ENCODE measurements at places on chromosomes 7 and 10.

GRCh38 chr10:3954615-3955014 lies 169.6 kb upstream of the KLF6 start:
- DNase-seq: no peak

- no peak for DNase-seq
These were observed 89.3 kb downstream of the CHST15 start for GRCh38 chr10:124003871-124004662.

DNA sequence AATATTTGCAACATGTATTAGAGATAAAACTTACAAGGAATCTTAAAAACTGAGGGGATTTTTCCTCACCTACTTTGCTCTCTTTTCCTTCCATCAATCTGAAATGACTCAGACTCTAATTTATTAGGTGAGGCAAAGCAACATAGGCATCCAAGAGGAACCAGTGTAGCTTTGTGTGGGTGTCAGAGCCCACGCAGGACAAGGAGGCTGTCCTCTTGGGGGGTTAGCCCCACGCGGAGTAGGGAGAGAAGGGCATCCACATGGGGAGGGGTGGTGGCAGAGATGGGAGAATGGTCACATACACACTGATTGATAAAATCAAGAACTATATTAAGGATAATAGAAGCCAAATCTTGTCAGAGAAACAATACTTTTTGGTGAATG lies 33.8 kb upstream of the ARMS2 start:
- DNase-seq: no peak

GRCh38 chr7:97771576-97771975 lies 39.7 kb downstream of the TAC1 start:
- no peak for DNase-seq

DNA sequence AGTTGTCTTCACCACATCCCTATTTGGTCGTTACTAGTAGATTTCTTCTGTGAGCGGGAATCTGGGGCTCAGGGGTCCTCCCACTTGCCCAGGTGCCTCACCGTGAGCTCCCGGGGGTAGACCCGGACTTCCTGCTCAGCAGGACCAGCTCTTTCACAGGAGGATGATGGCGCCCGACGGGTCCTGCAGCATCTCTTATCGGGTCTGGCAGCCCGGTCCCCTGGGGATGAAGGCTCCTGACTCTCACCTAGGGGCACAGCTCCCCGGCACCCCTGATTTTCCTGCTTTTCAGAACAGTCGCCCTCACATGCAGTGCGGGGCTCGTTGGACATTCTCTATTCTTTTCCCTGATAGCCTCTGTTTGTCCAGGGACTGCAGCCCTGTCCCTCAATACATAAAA lies 33.0 kb upstream of the SHH start:
- DNase-seq: no peak
